ENCODE measurements at places on chromosomes 7 and 10.

- no peak for DNase-seq
These were observed 493.8 kb downstream of the TCERG1L start for GRCh38 chr10:130817674-130818073.

- peak; percentile 2 for DNase-seq
These were observed 149.8 kb downstream of the HBP1 start for GRCh38 chr7:107318523-107319160.

- DNase-seq: no peak
These were observed 10.4 kb downstream of the FKBP6 start for GRCh38 chr7:73338321-73338720.

DNA sequence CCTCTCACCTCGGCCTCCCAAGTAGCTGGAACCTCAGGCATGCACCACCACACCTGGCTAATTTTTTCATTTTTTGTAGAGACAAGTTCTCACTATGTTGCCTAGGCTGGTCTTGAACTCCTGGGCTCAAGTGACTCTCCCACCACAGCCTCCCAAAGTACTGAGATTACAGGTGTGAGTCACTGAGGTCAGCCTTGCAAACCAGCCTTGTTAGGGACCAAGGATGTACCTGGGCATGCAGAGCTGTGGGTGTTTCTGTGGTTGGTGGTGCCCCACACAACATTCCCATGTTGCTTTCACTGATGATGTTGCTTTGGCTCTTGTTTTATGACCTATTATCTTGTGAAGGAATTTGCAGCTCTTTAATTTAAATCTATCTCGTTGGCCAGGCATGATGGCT is 54.8 kb downstream of the OTUD1 start:
- DNase-seq: no peak

DNA sequence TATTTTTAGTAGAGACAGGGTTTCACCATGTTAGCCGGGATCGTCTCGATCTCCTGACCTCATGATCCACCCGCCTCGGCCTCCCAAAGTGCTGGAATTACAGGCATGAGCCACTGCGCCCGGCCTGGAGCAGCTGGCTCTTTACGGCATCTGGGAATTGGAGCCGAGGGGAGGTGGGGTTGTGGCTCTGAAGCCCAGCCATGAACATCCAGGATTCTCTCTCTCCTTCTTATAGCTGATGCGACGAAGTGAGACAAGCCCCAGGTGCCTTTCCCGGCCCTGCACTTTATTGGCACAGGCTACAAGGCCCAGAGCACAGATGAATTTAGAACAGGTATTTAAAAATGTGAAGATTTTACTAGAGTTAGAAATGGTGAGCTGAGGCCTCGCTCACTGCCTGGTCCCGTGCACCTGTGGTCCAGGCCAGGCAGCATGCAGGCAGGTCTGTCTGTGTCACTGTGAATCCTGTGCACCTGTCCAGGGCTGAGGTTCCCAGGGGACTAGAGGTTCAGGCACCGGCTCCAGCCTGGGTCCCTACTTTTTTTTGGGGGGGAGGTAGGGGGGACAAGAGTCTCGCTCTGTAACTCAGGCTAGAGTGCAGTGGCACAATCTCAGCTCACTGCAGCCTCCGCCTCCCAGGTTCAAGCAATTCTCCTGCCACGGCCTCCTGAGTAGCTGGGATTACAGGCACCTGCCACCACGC is 379.7 kb upstream of the FOXK1 start:
- no peak for DNase-seq

- DNase-seq: no peak
These were observed 5.5 kb upstream of the ZNF316 start for GRCh38 chr7:6631605-6632004.
